ENCODE measurements at places on chromosomes 6 and 20.

DNA sequence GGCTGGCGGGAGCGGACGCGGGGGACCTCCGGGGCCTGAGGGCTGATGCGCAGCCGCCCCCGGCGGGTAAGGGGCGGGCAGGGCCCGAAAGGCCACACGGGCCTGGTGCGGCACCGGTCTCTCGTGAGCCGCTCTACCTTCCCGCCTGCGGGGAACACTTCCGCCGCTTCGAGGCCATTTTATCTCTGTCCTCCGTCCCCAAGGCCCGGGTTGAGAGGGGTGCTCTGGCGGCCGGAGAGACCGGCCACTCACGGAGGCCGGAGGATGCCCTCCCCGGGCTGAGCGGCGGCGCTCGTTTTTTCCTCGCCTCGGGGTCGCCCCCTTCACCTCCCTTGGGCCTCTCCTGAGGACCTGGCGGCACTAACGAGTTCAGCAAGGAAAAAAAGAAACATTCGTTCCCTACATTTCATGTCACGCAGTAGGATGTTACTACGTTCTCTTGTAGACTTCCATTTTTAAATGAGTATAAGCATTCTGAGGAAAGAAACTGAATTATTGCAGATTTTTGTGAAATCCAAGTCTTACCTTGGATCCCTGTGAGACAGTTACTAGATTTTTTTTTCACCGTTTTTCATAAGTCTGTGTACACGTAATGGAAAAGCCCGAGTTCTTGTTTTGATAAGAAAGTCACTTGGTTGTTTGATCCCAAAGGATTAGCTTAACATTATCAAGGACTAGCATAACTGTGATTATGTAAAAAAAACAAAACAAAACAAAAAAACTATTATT is 575 bp downstream of the WTAP start:
- DNase-seq, result no peak

DNA sequence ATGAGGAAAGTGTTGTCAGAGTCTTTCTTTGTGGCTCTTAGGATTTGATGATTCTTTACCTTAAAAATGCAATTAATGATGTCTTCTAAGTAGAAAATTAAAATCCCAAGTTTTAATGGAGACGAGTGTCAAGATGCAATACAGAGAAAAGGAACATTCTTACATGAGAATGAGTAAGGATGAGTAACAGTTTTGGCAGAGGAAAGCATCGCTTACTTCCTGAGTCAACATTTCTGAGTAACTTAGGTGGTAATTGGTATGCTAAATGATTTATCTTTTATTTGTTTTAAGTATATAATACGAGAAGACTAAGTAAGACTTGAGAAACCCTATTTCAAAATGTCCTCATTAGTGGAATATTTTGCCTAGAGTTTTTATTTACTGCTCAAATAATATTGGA is 101.3 kb downstream of the RTN4IP1 start:
- DNase-seq, result peak; percentile 70

DNA sequence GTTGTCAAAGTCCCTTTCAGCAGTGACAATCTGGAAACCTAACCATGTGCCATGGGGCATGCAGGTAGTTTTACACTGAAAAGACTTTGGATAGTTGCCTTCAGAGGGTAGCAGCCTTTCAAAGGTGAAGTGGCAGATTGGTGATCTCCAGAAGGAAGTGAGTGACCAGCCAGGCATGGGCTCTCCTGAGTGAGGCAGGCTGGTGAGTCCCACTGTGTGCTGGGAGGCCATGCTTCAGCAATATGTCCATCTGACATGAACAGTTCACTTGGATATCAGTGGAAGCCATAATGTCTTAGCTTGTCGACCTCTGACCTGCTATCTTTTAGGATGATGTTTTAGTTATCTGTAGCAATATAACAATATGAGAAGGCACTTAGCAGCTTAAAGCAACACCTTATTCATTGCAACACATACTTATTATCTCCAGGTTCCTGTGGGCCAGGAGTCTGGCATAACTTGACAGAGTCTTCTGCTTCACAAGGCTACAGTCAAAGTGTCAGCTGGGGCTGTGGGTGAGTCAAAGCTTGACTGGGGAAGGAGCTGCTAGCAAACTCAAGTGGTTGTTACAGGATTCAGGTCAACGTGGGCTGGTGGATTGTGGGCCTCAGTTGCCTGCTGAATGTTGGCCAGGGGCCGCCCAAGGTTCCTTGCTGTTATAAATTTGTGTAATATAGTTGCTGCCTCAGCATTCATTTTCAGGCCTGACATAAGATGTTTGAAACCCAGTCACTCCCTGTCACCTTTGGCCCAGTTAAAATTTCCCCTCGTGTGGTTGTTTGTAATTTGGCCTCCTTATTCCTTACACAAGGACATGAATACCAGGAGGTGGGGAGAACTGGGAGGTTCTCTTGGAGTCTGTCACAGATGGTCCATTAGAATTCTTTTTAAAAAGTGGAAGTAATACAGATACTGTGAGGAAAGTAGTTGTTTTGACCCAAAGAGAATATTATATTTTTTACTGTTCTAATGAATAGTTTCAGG is 100.2 kb downstream of the UST start:
- no peak for DNase-seq

DNA sequence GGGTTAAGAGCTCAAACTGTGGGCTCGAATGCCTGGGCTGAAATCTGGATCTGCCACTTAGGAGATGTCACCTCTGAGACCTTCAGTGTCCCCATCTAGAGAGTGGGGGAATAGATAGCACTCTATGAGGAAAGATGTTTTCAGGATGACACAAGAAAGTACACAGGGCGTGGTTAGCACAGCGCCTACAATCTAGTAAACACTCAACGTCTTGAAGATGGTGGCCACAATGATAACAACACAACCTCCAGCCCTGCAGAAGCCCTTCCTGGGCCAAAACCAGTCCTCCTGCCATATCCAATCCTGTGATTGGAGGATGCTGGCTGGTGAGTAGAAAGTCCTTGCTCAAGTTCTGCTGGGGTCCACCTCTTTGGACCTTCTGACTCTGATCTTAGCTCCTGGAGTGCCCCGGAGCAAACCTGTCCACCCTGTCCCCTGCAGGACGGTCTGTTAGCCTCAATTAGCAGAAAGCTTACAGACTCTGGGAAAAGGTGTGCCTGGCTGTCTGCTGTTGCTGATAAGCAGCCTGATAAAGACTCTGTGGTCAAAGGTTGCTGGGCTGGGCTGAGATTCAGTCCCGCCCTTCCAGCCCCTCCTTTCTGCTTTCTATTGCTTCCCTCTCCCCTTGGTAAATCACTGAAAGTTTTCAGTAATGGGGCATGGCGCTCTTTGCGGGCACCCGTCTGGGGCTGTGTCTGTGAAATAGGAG is 8.2 kb downstream of the EDN3 start:
- no peak for DNase-seq

DNA sequence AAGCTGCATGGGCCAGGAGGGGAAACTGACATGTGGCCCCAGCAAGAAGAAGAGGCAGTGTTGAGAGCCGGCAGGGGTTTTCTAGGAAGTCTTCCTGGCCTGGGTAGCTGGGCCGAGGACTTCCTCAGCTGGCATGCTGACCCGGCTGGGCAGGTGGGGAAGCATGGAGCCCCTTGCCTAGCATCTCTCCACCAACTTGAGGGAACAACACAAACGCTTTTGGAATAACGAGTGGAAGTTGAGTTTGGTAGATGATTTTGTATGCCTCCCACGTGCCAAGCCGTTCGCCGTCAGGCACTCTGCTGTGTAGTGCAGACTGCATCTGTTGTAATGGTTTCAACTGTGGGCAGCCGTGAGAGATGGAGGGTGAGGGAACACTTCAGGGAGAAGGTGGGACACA is 7.3 kb downstream of the TMEM181 start:
- DNase-seq, result no peak

DNA sequence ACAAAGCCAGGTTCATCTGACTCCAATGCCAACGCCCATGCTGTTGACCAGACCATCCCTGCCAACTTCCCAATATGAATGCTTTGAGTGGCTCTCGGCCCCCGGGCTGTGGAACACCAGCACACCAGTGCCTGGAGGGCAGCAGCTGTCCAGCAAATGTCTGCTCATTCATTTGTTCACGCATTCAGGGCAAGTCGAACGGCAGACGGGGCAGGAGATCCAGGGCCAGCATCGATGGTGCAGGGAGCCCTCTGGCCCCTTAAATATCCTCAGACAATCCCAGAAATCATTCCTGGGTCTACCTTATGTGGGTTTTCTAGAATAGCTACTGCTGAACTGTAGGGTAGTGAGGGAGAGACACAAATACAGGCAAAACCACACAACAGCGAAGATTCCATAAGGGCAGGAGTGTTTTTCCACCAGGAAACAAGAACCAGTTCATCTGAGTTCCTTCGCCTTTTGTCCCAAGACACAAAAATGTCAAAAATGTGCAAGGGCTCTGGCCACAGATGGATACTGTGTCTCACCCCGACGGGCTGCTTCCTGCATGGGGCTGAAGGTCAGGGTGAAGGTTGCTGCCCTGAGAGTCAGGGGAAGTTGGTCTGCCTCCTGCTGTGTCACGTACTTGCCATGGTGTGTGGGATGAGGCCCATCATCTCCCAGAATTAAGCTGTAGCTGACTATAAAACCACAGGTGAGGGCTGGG is 15.5 kb downstream of the RIPOR3 start:
- DNase-seq, result no peak

DNA sequence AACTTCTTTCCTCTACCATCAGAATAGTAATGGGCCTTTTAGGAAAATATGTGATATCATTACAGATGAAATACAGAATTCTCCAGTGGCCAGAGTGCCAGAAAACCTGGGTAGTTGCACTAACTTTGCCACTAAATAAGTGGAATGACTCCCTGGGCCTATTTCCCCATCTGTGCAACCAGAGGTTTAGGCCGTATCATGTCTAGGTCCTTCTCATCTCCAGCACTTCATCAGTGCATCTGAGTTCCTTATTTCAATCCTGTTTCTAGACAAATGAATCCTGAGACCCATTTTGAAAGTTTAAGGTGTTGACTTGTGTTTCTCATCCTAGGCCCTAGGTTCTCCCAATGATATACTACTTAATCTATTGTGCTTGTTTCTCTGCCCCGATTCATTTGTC is 236.2 kb downstream of the CD83 start:
- no peak for DNase-seq

GRCh38 chr6:18629571-18629970 is 242.4 kb downstream of the RNF144B start:
- no peak for DNase-seq

DNA sequence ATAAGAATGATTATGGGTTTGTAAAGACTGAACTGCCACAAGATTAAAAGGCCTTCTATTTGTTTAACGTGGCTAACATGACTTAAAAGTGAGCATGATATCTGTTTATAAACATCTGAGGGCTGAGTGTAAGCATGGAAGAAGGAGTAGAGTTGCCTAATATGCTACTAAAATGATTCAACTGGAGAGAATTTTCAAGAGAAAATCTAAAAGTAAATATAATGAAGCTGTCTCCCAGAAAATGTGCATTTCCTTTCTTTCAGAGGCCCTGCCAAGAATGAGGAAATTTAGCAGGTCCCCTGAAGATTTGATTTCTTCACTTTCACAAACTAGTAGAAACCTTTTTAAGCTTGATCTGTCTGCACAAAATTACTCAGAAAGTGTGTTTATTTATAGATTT is 4.2 kb upstream of the EYA4 start:
- peak; percentile 24 for DNase-seq

DNA sequence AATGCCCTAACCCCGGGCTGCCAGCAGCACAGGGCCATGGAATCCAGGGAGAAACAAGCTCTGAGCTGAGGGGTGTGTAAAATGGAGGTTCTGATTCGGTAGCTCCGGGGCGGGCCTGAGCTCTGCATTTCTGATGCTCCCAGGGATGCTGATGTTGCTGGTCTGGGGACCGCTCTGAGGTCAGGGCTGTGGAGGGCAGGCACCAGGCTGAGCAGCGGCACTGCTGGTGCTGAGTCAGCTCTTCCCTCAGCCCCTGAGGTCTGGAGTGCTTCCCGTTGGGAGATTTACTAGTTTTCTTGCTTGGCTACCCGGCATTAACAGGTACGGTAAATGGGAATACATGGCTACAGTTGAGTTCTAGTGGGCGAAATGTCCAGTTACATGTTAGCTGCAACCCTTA is 18.6 kb upstream of the CST3 start:
- no peak for DNase-seq

- peak; percentile 74 for DNase-seq
These were observed 590 bp downstream of the HIVEP2 start for GRCh38 chr6:142944124-142945048.

DNA sequence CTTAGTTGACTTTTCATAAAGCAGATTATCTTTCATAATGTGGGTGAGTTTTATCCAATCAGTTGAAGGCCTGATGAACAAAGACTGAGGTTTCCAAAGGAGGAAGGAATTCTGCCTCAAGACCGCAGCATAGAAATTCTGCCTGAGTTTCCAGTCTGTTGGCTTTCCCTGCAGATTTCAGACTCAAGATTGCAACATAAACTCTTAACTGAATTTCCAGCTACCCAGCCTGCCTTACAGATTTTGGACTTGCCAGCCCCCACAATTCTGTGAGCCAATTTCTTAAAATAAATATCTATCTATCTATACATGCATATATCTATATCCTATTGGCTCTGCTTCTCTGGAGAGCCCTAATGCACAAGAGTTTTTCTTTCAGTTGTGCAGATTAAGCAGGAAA is 57.3 kb upstream of the SMLR1 start:
- DNase-seq, result no peak

DNA sequence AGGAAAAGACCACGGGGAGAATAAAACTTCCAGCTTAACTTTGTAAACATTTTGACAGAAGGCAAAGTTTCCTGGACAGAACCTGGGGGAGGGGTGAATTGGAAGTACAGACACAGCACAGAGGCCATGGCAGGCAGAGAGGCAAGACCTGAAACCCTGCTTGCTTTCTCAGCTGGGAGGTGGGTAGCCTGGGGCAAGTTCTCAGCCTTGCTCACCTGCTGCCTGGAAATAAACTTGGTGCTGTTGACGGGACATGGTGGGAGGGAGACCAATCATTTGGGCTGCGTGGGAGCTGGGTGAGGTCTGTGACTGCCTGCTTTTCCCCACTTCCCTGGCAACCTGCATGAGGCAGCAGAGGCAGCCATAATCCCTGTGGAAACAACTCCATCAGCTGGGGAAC is 221.3 kb downstream of the MOXD1 start:
- no peak for DNase-seq

DNA sequence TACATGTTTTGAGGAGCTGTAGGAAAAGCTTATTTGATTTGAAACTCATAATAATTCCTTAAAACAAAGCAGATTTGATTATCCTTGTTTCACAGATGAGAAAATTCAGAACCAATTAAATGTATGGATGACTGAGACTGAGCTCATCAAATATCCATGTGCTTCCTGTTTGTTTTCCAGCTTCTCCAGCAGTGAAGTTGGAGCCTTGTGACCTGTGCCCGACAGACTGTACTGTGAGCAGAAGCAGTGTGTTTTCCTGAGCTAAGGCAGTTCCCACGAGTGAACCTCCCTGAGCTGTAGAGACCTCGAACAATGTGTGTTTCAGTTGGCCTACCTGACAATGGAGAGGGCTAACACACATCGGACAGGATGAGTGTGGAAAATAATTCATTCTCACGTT is 599.5 kb upstream of the NRSN1 start:
- no peak for DNase-seq

DNA sequence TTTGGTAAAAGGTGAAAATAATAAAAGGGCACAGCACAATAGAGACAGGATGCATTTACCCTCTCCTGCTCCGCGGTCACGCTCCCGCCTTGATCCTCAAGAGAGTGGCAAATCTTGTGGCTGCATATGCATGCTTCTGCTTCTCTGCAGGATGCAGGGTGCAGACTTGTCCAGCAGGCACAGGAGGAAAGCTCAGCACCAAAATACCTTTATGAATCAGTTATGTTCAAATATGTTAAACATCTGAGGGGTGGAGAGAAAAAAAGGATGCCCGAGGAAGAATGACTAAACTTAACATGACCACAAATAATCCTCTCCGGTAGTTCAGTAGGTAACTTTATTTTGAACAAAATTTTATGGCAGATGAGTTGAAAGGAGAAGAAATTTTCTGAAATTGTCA is 366.1 kb upstream of the SOX4 start:
- DNase-seq, result no peak

- no peak for DNase-seq
These were observed 22.6 kb upstream of the BTN3A2 start for GRCh38 chr6:26342106-26343004.
